Stimulated activated CD4-positive, alpha-beta T cell treated with anti-CD3 and anti-CD28 coated beads, Interleukin-2, amount 100 ng/mL, for 48 hours (primary cell): ENCODE measurements at places on chromosomes 7 and 10.

GRCh38 chr10:99430116-99430450, 341 bp downstream of the GOT1 start:
- DNase-seq: no peak

- DNase-seq: peak; percentile 19
Observed at GRCh38 chr10:96588616-96589419, 2.0 kb upstream of the TM9SF3 start.

- no peak for DNase-seq
Observed at GRCh38 chr10:44314802-44315460, 70.0 kb downstream of the CXCL12 start.

DNA sequence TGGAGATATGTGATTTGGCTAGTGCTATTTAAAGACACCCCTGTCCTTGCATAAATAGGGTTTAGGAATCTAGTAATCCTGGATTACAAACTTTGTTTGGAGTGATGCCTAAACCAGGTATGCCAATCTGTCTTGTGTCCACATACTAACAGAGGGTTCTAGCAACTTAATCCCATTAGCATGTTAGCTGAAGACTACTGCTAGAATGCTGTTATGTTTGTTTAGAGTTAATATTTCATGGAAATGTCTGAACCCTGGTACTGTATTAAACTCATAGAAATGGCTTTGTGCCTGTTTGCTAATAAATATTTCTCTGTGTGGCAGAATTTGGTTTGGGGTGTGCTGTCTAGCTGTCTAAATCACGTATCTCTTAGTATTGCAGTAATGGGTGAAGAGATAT, 150.8 kb downstream of the PFKFB3 start:
- no peak for DNase-seq

DNA sequence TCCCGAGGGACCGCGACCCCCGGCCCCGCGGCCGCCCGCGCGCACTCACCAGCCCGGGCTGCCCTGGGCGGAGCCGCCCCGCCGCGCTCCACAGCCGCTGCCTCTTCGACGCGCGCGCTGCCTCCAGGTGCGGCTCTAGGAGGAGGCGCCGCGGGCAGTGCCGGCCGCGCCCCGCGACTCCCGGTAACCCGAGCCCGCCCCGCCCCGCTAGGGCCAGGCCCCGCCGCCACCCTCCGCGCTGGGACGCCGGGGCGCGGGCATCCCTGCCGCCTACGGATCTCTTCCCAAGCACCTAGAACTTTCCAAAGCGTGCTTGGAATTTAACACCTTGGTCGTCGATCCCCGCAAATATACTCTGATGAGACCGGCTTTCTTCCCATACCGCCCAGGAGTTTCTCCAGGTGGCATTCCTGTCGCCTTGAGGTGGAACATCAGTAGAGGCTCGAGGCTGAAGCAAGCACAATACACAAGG, at the start of gene SLC26A5:
Gene SLC26A5 (minus strand): TSS at position 159 of the 472 bp plus-strand sequence. CDS start 24,693 bp downstream, outside the sequence.
- no peak for DNase-seq

DNA sequence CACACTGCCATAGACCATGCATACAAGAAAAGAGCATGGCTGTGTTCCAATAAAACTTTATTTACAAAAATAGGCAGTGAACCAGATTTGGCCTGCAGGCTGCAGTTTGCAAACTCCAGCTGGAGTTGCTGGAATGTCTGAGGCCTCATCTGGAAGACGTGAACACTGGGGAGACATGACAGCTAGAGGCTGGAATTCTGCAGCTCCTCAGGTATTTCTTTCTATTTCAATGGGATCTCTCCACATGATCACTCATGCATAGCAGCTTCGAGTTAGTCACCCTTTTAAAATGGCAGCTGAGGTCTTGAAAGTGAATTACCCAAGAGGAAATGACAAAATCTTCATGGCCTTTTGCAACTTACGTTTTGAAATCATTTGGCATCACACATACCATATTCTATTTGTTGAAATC, 52.6 kb upstream of the BET1 start:
- DNase-seq: no peak

DNA sequence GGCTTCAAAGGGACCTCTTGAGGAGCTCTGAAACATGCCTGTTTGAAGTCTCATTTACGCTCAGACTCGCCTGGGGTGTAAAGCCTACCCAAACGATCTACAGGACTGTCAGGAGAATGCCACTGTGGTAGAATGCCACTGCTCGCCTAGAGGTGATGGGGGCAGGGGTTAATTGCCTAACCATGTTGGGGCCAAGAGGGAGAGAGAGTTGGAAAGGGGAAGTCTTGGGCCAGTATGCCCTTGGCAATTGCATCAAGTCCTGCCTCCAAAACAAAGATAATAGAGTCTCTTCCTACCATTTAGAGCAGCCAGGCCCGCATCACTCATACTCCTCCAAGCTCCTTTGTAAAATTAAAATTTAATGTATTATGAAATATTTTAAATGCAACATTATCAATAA, 25.2 kb downstream of the CDK1 start:
- DNase-seq: no peak

DNA sequence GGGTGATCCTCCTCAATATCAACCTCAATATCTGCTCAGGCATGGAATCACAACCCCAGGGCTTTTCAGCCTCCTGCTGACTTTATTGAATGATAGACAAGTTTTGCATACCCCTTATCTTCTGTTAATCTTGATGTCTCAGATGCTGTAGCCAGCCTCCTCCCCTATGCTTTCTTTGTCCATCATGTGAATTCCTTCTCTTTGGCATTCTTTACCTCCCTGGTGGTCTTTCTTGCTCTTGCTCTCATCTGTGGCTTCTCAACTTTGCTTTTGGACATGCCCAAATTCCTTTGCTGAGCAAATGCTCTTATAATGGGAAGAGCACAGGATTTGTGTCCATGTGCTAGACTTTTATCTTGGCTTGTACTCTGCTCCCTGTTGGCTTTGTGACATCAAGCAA, 73.4 kb upstream of the FAM13C start:
- DNase-seq: no peak

- no peak for DNase-seq
Observed at GRCh38 chr7:7054252-7054830, 128.0 kb upstream of the C1GALT1 start.

- no peak for DNase-seq
Observed at GRCh38 chr7:151244841-151245346, 3.6 kb downstream of the SMARCD3 start.

GRCh38 chr10:72260976-72261783, 12.5 kb upstream of the DDIT4 start:
- no peak for DNase-seq

- no peak for DNase-seq
Observed at GRCh38 chr10:88315755-88316154, 267.4 kb downstream of the RNLS start.

DNA sequence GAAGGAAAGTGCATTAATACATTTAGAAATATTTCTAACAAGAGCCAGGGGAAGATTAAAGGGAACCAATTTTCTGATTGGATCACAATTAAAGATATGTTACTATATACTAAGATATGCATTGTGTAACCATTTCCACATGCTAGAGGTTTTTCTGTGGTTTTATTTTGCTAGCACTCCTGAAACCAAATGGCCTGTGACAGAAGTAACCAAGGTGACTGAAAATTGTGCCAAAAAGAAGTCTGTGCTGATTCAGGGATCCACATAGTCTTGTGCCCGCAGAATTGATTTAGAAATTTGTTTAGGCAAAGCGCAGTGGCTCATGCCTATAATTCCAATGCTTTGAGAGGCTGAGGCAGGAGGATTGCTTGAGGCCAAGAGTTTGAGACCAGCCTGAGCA, 1.8 kb downstream of the CC2D2B start:
- no peak for DNase-seq

- peak; percentile 78 for DNase-seq
Observed at GRCh38 chr10:84267503-84268126, 22.8 kb downstream of the RGR start.

DNA sequence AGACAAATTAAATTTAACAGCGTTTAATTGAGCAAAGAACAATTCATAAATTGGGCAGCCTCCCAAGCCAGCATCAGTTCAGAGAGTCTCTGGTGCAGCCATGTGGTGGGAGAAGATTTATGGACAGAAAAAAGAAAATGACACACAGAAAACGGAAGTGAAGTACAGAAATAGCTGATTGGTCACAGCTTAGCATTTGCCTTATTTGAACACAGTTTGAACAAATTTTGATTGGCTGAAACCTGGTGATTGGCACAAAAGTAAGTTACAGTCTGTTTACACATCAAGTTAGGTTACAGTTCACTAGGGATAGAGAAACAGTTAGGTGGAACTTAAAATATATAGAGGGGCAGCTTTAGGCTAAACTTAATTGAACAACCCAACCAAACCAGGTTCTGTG, 720.1 kb downstream of the TYW1 start:
- no peak for DNase-seq

GRCh38 chr7:945147-945555, 9.3 kb downstream of the ADAP1 start:
- DNase-seq: no peak

- DNase-seq: no peak
Observed at GRCh38 chr10:132557696-132558515, 20.3 kb downstream of the INPP5A start.

- DNase-seq: no peak
Observed at GRCh38 chr10:21813946-21814345, 189.6 kb downstream of the DNAJC1 start.

GRCh38 chr7:81925530-81925929, 155.7 kb upstream of the HGF start:
- no peak for DNase-seq

GRCh38 chr7:46139079-46139478, 218.0 kb upstream of the IGFBP3 start:
- DNase-seq: no peak

DNA sequence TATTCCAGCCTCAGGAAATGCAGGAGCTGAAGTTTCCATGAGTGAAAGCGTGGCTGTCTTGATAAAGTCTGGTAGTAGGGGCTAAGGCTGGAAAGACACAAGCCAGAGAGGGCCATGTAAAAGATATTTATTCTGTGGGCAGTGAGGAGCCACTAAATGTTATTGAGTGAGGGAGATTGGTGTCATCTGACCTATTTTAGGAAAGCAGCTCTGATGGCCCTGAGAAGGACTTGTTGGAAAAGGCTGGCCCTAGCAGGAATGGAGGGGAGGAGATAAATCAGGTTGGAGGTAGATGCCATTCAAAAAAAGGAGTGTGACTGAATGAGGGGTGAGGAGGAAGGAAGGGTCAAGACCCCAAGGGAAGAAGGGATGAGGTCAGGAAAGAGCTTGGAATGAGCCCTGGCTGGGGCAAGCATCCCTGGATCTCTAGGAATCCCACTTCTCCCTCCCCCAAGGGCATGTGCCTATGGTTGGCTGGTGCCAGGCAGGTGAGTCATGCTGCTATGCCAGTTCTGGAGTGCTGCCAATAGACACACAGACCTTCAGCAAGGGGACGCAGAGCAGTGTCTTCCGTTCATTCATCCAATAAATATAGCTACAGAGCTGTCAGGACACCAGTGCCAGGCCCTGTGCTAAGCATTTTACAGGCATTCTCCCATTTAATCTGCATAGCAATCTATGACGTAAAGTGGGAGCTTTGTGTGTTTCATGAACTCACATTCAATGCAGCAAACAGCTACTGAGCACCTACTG, 2.0 kb downstream of the ANKRD2 start:
- no peak for DNase-seq

GRCh38 chr7:138021889-138022288, 20.0 kb upstream of the CREB3L2 start:
- DNase-seq: no peak

GRCh38 chr10:132595854-132596253, 58.3 kb downstream of the INPP5A start:
- no peak for DNase-seq

- no peak for DNase-seq
Observed at GRCh38 chr7:104371216-104371979, 43.0 kb downstream of the LHFPL3 start.

DNA sequence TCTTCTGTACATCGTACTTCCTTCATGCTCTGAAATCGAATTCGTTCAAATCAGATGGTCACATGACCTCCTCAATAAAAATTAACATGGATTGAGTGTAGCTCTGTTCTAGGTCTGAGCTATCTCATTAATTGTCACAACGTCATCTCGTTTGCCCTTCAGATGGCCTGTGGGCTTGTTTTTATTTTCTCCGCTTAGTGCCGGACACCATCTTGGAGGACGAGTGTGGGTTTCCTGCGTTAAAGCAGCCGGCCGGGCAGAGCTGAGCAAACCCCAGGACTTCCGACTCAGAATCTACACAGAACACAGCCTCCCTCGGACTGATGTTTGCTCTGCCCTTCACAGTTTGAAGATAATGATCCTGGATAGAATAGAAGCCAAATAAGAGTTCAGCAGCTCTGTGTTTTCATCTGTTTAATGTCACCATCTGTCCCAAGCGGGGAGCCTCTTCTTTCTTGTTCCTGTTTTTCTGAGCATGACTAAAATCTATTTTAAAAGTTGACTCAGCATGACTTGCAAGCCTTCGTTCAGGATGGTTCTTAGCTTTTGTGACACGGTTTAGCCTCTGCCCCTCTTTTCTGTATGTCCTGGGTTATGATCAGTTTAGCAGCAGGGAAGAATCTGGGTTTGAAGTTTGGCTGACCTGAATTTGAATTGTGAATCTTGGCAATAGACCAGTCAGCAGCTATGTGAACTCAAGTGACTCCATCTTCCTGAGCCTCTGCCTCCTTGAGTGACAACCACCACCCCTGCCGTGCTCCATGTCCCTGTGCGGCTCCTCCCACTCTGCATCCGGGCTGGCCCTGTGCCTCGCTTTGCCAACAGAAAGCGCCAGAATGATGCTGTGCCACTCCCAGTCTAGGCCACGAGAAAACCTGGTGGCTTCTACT, 30.6 kb upstream of the GALNTL5 start:
- DNase-seq: peak; percentile 16

DNA sequence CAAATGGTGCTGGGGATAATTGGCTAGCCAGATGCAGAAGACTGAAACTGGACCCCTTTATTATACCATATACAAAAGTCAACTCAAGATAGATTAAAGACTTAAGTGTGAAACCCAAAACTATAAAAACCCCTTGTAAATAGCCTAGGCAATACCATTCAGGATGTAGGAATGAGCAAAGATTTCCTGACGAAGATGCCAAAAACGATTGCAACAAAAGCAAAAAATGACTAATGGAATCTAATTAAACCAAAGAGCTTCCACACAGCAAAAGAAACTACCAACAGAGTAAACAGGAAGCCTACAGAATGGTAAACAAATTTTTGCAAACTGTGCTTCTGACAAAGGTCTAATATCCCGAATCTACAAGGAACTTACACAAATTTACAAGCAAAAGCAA, 30.9 kb upstream of the PLXDC2 start:
- DNase-seq: no peak

GRCh38 chr10:47409866-47410256, 25.8 kb upstream of the ZNF488 start:
- no peak for DNase-seq

- no peak for DNase-seq
Observed at GRCh38 chr10:51046654-51047053, 27.6 kb upstream of the PRKG1 start.
